Putamen (tissue), 1 donor: ENCODE measurements at places on chromosomes 2 and 18.
A peak's percentile ranks its signal among the peaks of the same experiment; 100 is the strongest.

GRCh38 chr2:133675-134593 lies 87.6 kb upstream of the FAM110C start:
- DNase-seq: no peak

DNA sequence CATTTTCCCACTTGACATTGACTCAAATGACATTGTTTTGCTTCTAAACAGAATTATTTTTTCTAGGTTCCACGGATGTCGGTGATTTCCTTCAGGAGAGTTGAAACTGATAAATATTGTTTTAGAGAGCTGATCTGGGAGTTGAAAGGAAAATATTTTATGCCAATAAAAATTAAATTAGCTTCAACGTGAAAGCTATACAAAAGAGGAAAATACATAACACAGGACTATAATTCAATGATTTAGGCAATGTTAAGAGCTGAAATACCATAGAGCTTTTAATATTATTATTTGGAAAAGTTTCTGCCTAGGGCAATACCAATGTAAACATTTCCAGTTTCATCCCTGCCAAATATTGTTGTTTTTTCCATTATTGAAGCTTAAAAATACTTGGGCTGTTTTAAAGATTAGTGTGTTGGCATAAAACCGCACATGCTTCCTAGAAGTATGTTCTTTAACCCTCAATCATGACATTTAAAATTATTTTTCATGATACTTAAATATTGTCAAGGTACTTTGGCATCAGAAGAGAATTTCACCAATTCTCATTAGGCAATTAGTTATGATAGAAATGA lies 18.6 kb upstream of the PDE1A start:
- DNase-seq: no peak

DNA sequence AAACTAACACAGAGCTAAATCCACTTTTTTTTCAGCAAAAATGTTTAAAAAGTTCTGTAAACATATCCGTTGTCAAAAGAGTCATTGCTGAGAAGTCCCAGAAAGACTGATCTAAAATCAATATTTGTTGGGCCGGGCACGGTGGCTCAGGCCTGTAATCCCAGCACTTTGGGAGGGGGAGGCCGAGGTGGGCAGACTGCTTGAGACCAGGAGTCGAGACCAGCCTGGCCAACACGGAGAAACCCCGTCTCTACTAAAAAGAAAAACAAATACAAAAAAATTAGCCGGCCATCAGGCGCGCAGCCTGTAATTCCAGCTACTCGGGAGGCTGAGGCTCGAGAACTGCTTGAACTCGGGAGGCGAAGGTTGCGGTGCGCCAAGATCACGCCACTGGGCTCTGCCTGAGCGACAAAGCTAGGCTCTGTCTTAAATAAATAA lies 1.4 kb downstream of the OLA1 start:
- DNase-seq: no peak

GRCh38 chr2:135037831-135038230 lies 9.4 kb downstream of the MAP3K19 start:
- DNase-seq: no peak

DNA sequence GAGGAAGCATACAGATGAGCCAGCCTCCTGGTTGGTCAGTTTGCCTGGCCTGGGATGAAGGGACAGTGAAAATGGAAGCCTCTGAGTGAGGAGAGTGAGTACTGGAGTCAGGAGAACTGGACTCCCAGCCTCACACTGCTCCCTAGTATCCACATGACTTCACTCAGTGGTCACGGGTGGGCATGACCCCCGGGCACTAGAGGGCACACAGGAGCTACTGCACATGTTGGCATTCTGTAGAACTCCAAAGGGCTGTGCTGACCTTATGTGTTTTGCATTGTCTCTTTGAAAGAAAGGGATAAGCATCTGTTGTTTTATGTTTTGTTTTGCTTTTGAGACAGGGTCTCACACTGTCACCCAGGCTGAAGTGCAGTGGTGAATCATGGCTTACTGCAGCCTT lies 23.7 kb downstream of the NCAPH start:
- DNase-seq: peak; percentile 74

DNA sequence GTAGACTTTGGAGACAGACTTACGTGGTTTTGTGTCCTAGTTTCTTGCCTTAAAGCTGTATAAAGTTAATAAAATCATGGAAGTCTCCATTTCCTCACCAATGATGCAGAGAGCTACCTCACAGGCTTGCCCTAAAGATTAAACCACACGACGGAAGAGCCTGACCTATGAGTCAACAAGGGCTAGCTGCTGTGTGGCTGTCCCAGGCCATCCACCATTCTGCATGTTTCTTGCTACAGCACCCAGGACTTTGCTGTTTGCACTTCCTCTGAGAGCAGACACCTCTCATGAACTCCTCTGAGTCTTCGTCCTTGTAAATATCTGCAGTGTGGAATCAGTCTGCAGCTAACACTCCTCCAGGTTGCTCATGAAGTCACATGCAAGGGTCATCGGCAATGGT lies 160.0 kb upstream of the TRIB2 start:
- DNase-seq: no peak

- DNase-seq: no peak
These were observed 83.8 kb upstream of the ACVR2A start for GRCh38 chr2:147760984-147761383.

- DNase-seq: no peak
These were observed 20.4 kb downstream of the RBM43 start for GRCh38 chr2:151241224-151241623.

DNA sequence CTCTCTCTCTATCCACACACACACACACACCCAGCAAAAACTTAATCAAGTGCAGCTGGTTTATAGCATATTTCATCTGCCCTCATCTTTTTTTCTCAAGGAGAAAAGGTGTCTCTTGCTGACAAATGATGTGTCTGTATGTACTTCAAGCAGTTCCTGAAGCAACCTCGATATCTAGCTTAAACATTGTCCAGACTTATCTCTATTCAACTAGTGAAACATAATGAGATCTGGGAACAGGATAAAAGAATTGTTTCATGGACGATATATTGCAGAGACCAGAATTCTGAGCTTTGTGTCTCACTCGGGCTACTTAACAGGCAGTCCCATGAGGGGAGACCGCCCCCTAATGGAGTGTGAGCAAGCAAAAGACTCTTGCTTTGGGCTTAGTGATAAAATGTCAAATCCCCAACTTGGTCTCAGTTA lies 929.2 kb upstream of the SOX11 start:
- no peak for DNase-seq

DNA sequence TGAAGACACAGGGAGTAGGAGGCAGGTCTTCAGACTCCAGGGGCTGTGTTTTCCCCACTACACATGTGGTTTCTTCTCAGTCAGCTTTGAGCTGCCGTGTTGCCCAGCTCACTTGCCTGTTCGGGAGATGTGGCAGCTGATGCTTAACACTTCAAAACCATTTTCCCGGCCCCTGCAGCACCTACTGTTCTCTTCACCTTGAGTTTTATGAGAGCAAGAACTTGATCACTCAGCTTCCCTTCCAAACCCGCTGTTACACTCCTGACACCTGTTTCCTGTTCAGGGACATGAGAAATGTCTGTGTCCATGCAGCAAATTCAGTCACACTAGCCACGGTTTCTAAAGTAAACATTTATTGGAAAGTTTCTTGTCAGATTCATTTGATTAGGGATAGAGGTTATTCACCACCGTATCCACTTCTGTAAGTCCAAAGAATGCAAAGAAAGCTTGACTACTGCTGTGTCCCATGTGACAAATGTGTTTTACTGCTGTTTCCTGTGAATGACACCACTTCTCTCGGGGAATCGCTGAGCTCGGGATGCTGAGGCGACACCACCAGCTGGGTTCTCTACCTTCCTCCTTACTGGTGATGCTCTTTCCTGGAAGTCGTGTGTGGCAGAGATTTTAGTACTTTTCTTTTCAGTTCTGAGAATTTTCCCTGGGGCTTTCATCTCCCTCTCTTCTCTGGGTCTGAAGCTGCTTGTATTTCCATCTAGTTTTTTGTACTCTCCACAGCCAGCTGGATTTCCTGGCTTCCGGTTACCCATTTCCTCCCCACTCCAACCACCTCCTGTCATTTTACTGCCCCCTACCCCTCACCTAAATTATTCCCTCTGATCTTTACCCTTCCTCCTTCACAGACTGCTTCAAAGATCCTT lies 91.7 kb downstream of the KLF7 start:
- DNase-seq: peak; percentile 67

DNA sequence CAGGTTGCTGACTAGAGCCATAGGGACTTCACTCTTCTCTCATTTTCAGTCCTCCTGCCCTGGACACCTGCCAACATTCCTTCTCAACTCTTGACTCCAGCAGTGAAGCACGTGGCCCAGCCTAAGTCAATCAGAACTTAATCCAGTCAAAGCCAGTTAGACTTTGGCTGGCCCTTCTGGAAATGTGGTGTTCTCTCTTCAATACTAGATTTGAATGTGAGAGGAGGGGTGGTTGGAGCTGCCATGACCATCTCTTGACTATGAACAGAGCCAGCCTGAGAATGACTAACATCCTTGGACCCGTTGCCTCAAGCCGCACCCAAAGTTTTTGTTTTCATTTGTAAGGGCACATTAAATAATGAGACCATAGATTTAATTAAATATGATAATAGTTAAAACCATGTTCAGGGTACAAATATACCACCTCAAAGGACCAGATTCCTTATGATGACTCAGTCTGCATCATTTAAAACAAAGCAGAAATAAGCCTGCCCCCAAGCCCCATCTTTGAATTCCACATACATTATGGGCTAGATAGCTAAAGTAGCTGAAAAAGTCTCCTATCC lies 49.7 kb upstream of the RASGRP3 start:
- no peak for DNase-seq

GRCh38 chr18:43596105-43596712 lies 318.9 kb upstream of the SYT4 start:
- peak; percentile 32 for DNase-seq

DNA sequence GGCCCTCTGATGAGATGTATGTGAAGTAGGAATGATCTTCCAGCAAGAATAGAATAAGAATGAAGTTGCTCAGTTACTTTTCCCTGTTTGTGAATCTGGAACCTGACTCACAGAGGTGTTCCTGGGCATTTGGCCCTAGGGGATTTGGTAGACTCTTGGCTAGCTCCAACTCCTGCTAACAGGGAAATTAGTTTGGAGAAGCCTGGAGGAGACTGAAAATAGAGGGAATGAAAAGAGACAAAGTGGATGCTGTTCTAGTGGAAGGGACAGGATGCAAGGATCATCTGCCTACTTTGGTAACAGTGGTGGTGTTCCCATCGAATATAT lies 19.6 kb downstream of the TMEM17 start:
- DNase-seq: no peak

GRCh38 chr2:217193431-217194340 lies 333.8 kb upstream of the TNP1 start:
- DNase-seq: no peak

GRCh38 chr18:54612237-54612636 lies 21.2 kb downstream of the DYNAP start:
- DNase-seq: no peak

- DNase-seq: peak; percentile 42
These were observed 891 bp downstream of the KDM3A start for GRCh38 chr2:86441882-86442641.

DNA sequence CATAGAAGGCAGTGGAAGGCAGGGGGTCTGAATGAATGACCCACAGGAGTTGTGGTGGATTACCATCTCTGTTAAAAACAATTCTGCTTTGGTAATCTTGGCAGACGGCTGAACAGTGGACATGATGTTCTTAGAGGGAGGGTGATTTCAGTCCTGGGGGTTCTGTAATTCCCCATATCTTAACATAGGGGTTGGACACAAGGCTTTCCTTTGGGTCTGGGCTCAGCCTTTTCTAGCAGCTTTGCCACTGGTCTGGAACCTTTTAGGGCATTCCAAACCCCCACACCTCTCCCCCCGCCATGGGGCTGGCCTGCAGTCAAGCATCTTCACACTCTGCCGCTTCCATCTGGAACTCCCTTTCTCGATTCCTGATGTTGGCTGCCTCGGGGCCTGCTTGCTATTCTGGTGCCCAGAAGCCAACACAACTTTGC lies 50.3 kb downstream of the RPL37A start:
- DNase-seq: no peak

GRCh38 chr18:5253910-5254309 lies 41.6 kb downstream of the ZBTB14 start:
- no peak for DNase-seq

GRCh38 chr2:26136451-26136850 lies 36.4 kb upstream of the GAREM2 start:
- DNase-seq: peak; percentile 70
